Uterus (tissue), 4 donors: ENCODE measurements at places on chromosomes 7 and 10.

DNA sequence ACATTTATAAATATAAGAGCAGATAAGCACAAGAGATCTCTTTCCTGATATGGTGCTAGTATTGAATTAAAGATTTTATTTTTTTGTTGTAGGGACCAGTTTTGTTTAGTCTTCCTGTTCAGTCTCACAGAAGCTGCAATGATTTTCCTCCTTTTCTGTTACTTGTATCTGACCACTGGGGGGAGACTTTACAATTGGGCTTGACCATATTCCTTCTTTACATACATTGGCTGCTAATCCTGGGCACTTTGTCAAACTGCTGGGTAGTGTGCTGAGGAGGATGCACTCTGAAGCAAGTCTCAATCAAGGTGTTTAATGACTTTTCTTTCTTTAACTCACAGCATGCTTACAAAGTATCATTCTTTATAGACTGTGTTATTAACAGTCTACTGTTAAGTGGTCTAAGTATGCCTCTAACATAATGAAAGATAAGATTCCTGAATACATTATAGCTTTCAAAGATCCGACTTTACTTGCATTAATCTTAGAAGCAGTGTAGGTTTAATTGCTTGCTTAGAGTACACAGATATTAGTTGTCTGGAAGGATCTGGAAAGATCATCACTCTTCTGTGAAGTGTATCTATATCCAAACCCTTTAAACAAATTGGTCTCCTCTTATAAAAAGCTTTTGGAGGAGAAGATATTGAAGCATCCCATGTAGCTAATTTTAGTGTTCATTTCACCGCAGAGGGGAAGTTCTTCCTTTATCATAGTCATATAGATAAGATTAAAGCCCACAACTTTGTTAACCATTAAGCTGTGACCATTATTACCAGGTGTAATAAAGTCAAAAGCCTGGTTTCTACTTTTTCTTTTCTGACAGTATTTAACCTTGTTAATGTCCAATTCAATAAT, 3.1 kb downstream of the PALS2 start:
- no peak for DNase-seq

DNA sequence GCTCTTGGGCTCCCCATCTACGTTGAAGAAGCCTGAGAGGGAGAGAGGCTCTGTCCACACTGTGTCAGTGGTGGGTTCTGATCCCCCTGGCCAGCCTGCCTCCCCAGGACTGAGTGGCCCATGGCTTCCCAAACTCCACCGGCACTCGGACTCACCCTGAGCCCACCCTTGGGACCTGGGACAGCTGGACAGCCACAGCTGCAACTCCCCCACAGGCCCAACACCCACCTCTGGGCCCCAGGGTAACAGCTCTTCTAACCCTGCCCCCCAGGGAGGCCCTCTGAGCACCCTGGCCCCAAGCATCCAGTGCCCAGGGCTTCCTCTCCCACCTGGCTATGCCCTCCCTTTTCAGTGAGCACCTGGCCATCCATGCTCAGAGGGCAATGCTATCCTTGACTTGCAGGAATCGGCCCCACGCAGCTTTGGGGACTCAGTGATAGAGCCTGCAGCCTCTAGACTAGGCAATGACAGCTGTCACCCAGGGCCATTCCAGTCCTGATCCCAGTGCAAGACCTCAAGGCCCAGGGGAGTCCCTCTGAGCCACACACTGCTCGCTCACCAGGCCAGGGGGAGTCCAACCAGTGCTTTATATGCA, 17.9 kb downstream of the OGDHL start:
- no peak for DNase-seq

GRCh38 chr10:95628786-95629185, 27.7 kb downstream of the ALDH18A1 start:
- no peak for DNase-seq

GRCh38 chr10:113127901-113128283, 177.8 kb downstream of the TCF7L2 start:
- no peak for DNase-seq

DNA sequence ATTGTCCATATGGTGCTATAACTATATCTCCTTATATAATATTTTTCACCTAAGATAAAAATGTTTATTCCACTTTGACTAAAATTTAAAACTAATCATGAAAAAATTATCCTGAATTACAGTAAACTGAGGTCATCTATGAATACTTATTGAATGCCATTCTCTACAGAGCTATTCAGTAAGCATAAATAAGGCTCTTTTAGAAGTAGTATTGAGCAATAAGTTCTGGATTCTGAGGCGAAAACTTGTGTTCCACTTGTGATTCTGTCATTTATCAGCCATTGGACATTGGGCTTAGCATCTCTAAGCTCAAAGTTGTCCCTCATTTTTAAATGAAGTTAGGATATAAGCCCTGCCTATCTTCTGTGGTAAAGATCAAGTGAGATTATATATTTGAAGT, 130.8 kb downstream of the WNT2 start:
- no peak for DNase-seq

DNA sequence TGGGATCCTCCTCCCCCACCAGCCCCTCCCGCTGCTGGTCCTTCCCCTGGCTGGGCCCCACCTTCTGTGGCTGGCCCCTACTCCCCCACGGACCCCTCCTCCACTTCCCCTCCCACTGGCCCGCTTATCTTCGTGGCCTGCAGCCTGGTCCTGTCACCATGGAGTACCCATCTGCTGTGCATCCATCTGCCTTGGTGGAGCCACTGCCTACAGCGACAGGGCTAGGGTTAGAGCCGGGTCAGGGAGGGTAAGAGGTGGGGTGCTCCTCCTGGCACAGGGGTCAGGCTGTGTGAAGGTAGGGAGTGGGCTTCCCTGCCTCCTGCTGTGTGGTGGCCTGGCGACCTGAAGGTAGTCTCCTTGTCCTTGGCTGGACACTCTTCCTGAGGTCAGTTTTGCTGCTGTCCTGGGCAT, 5.2 kb downstream of the ADCY1 start:
- no peak for DNase-seq

DNA sequence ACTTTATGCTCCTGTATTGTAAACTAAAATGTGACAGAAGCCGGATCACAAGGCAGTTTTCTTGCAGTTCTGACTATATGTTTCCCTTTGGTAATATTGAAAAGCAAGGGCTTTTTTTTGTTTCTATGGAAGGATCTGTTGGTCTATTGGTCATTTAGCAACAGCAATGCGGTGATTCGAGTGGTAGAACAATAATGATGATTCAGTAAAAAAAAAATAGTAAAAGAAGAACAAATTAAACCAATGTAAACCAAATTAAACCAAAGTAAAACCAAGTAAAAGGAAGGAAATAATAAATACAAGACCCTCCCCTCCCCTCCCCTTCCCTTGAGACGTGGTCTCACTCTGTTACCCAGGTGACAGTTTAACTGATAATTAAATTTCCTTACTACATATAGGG, 17.8 kb upstream of the CCNY start:
- no peak for DNase-seq

- no peak for DNase-seq
Measured at GRCh38 chr10:90175161-90175681, 473.8 kb downstream of the KIF20B start.

GRCh38 chr10:93139059-93139655, 65.5 kb downstream of the CYP26A1 start:
- DNase-seq, result no peak

DNA sequence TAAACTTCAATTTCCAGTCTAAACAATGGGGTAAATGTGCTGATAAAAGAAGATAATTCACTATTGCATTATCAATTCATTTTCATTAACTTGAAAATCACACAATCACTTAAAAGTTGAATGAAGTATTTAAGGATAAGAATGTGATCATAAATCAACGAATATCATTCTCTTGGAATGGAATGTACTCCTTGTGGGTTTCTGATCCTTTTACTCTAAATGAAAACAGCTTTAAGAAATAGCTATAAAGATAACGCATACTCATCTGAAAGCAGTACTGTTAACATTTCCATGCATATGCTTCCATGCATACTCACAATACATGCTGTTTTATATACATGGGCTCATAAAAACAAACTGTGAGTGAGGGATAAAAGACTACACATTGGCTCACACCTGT, 108.8 kb downstream of the ATE1 start:
- no peak for DNase-seq

GRCh38 chr10:4353964-4354363, 472.0 kb upstream of the AKR1E2 start:
- no peak for DNase-seq

DNA sequence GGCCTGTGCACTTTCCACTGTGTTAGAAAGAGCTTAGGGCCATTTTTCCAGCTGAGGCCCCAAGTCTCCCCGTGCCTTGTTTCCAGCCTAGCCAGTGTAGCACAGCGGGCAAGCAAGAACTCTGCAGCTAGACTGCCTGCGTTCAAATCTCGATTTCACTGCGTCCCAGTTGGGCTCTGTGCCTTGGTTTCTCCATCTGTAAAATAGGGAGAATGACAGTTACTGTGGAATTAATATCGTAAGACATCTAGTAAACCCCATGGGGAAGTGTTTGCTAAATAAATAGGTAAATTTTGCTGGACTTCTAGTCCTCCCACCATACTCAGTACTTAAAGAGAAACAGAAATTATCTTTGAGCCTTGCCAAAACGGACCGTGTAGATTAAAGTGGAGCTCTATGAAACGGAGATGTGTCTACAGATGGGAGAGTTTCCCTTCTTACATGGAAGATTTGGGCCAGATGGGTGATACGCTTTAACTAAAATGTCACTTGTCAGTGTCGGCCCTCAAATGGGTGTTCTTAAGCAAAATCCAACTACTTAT, 3.5 kb upstream of the HKDC1 start:
- no peak for DNase-seq

DNA sequence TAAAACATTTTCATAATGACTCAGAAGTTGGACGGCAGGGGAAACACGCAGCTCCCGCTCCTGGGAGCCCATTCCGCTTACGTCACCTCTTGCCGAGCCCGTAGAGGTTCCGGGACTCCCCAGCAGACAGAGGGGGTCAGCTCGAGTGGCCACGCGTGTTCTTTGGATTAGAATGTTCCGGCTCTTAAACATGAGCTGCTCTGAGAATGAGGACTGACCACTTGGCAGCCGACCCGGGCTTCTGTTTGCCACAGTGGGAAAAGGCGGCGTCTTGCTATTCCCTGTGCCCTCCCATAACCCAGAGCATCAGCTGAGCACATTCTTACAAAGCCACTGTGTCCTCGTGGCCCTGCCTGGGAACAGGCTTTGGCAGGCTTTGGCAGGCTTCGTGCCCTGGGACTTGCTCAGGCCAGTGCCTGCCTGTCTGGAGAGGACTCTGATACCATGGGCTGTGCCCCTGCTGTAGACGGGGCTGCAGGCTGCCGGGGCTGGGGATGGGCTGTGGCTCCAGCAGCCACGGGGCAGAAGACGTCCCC, 40.1 kb downstream of the PFKP start:
- peak; percentile 57 for DNase-seq

- no peak for DNase-seq
Measured at GRCh38 chr7:142774826-142775225, 4.1 kb downstream of the PRSS2 start.

GRCh38 chr10:87661861-87662785, 2.4 kb downstream of the PAPSS2 start:
- DNase-seq, result no peak

DNA sequence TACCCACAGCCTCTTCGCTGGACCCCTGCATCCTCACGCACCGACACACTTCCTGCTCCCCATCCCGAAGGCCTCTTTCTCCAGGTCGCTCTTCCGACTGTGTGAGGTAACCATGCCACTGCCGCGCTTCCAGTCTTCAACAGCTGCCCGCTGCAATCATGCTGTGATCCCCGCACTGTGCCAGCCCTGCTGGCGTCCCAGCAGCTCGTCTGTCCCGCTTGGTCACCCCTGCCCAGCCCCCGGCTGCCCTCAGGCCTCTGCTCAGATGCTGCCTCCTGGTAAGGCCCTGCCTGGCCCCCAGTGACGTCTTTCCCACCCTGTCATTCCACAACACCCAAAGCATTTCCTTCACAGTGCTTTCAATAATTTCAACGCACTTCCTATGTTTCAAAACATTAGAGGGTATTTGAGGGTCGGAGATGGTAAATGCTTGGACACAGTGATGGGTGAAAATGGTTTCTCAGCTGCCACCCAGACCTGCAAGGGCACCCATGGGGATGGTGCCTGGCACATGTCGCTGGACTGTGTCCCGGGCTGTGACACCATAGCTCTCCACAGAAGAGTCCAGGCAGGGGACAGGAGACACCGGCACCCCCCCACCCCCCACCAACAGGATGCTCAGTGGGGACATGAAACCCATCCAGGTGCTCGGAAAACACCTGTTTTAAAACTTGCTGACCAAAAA, 125.2 kb downstream of the MAD1L1 start:
- DNase-seq, result no peak

DNA sequence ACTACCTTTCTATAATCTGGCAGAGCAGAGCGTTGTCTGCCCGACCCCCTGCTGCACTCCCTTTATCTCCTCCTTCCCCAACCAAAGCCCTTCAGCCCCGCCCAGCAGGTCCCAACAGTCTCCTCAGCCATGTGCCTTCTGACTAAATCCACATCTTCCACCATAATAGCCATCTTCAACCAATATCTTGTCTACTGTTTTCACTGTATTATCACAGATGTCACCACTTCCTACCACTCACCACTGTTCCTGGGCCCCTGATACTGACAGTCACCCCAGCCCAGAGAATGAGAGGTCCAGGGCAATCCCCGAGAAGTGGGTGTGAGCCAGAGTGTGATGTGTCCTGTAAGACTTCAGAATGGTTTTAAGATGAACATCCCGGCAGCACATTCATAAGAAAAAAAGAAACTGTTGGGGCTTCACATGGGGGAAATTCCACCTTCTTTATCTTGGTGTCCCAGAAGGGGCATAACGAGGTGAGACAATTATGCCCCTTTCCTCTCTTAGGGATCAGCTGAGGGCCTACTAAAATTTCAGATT, 25.3 kb downstream of the CCDC6 start:
- DNase-seq, result no peak

DNA sequence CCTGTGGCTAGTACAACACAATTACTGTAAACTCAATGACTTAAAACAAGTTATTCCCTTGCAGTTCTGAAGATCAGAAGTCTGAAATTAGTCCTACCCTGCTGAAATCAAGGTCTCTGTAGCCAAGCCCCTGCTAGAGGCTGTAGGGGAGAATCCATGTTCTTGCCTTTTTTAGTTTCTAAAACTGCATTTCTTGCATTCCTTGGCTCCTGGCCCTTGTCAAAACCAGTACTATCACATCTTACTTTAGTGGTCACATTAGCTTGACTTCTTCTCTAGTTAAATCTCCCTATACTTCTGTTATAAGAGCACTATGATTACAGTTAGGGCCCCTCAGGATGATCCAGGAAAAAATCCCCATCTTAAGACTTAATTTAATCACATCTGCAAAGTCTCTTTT, 567.0 kb downstream of the GFRA1 start:
- no peak for DNase-seq

DNA sequence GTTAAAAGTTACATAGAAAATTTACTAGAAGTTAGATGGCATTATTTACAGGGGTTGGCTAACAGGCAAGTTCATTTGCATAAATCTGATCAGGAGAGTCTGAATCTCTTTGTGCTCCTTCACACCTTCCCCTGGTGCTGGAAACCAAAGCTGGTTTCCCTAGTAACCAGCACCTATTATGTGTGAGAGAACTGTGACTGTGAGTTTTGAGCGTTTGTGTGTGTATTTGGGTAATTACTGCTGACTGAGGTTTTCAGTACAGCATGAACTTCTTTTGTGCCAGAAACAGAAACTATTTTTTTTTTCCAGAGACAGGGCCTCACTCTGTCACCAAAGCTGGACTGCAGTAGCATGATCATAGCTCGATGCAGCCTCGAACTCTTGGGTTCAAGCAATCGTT, 10.3 kb upstream of the IFIT1B start:
- no peak for DNase-seq

- DNase-seq, result no peak
Measured at GRCh38 chr10:129716211-129716681, 247.8 kb downstream of the EBF3 start.

GRCh38 chr10:113961182-113962031, 82.3 kb upstream of the ADRB1 start:
- DNase-seq, result no peak

GRCh38 chr10:32426186-32426585, 19.8 kb upstream of the CCDC7 start:
- DNase-seq, result no peak
